Stomach (tissue), 19 donors: ENCODE measurements at places on chromosomes 6 and 20. TPM values are rescaled to one million over a fixed set of nuclear protein-coding genes. Genes with fewer than 3 reads are reported as not detected.

Gene EYS
- 0.55 TPM for total RNA-seq

Gene MYL9
- 258 TPM for total RNA-seq

- DNase-seq, result no peak
Observed at GRCh38 chr6:159689001-159689400, 4.0 kb downstream of the SOD2 start.

DNA sequence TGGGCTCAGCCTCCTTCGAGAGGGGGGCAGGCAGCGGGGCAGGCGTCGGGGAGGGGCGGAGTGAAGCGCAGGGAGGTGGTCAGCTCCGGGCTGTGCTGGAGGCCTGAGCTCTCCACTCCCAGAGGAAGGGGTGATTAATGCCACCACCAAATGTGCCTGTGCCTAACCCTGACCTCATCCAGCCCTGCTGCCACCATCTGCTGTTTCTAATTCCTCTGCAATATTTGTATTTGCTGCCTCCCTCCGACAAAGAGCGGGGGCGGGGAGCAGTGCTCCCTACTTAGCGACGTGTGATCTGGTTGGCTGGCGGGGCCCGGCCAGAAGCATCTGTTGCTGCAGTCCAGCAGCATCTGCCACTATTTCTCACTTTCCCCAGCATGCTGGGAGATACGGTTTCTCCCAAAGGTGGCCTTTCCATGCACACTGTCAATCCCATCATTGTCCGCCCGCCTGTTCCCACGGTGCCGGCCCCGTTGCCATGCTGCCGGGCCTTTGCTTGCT lies 47.0 kb downstream of the DLL1 start:
- no peak for DNase-seq

GRCh38 chr6:125197795-125198269 lies 44.3 kb downstream of the TPD52L1 start:
- DNase-seq, result peak; percentile 87

- DNase-seq, result no peak
Observed at GRCh38 chr20:4688305-4688704, 33.4 kb upstream of the PRND start.

GRCh38 chr6:163536770-163537169 lies 122.3 kb downstream of the QKI start:
- peak; percentile 16 for DNase-seq

DNA sequence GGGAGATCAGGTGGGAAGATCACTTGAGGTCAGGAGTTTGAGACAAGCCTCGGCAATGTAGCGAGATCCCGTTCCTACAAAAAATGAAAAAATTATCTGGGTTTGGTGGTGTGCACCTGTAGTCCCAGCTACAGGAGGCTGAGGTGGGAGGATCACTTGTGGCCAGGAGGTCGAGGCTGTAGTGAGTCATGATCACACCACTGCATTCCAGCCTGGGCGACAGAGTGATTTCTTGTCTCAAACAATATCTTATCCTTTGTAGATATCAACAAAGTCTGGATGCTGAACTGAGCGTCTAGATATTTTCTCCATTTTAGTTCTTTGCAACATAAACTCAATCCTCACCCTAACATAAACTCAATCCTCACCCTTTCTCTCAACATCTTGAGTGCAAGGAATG lies 197.6 kb downstream of the DTNBP1 start:
- no peak for DNase-seq

DNA sequence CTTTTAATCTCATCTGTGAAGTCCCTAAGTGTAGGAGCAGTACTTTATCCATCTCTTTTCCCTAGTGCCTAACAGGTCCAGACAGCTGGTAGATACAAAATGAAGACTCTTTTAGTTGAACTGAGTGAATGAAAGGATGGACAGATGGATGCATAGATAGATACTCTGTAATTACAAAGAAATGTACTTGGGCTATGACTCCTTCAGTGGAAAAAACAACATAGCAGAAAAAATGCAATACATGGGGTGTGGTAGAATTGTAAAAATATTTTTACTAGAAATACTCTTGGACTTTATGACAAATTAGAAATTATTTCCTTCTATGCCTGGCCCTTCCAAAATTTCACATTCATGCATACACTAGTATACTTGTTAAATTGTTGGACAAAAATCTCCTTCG lies 29.3 kb downstream of the KCNQ5 start:
- no peak for DNase-seq

GRCh38 chr6:160398674-160399271 lies 50.6 kb downstream of the SLC22A3 start:
- DNase-seq, result no peak
